ENCODE measurements at places on chromosomes 5 and 9.

- no peak for DNase-seq
These were observed 2.5 kb upstream of the NKD2 start for GRCh38 chr5:1005904-1006655.

DNA sequence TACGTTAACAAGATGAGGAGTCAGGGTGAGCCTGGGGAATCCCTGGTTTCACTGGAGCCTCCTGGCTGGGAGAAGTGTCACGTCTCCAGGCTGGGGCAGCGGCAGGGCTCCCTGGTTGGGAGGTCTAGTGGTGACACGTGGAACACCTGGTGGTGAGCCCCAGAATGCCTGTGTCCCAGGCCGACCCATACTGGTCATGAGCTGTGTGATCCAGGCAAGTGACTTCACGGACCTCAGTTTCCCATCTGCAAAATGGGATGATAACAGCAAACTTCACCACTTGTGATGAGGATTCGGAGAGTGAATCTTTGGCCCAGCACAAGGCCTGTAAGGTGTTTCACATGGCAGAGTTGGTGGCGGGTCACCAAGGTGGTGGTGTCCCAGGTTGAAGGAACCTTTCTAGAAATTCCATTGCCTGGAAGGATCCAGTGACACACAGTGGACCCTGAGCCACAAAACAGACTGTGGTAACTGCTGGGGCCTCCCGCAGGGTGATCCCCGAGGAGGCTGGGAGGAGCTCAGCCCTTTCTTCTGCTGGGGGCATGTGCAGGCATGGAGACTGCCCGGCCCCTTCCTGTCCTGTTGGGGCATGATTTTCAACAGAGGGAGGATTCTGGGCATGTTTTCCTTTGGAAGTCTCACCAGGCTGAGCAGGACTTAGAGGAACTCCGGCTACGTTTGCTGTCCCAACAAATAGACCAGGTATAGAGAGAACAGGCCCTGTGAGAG lies 153.9 kb upstream of the IER5L start:
- DNase-seq, result no peak

GRCh38 chr9:112044186-112044585 lies 130.9 kb downstream of the SUSD1 start:
- no peak for DNase-seq

DNA sequence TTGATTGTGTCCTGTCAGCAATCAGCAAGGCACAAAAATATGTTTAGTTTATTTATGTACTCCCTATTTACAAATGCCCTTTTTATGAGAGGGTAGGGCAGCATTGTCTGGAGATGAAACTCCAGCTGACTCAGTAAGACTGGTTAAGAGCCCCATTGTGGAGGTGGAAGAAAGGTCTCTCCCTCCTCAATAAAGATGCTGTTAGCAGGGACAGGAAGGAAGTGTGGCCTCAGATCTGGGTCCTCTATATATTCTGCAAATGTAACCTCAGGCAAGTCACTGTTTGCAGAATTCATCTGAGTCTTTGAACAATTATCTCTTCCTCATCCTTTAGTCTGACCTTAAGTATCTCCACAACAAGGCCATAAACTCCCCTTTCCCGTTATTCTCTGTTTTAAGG lies 48.3 kb upstream of the TRAF1 start:
- no peak for DNase-seq

DNA sequence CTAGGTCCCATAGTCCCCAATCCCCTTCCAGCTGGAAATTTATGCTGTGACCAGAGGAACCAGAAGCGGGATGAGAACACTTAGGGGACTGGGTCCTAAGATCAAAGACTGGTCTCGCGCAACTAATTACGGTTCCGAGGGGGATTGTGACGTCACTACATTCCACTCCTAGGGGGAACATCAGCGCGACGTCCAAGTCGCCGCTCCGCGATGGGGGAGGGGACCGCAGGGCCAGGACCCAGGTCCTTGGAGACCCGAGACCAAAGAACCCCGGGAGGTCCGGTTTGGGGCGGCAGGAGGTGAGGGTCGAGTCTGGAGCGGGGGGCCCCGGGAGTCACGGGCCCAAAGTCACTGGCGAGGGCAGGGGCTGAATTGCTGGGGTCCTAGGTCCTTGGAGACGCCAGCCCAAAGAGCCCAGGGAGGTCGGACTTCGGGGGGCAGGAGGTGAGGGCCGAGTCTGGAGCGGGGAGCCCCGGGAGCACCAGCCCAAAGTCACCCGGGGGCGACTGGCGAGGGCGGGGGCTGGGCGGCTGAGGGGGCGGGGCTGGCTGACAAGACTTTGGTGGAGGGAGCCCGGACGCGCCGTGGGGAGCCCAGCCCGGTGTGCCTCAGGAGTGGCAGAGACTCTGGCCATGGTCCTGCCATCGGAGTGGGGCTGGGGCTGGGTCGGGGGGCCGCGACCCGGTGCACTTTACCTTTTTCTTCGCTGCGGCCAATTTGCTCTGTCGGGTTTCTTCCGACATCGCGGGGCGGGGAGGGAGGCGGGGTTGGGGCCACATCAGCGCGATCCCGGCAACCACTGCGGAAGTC lies at the start of gene GOLGA2:
GOLGA2 (minus strand) TSS at position 810 of the 810 bp plus-strand sequence; CDS start at position 779, 31 bp downstream.
- no peak for DNase-seq

DNA sequence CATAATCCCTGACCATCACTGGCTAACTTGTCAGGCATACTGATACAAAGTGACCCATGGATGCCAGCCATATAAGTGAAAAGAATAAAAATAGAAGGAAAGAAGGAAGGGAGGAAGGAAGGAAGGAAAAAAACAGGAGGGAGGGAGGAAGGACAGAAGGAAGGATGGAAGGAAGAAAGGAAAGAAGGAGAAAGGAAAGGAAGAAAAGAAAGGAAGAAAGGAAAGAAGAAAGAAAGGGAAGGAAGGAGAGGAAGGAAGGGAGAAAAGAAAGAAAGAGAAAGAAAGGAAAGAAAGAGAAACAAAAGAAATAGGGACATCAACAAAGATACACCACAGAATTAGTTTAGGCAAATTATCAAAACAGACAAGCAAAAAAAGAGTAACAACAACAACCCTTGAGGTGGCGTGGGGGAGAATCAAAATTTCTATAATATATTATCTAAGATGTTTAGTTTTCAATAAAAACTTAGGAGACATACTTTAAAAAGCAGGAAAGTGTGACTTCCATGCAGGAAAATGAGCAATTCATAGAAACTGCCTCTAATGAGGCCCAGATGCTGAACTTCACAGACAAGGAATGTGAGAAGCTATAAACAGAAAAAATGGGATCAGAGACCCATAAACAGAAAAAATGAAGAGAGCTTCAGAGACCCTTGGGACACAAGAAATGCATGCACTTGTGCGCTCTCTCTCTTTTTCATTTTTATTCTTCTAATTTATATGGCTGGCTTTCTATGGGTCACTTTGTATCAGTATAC lies 96.1 kb upstream of the NFIL3 start:
- no peak for DNase-seq

GRCh38 chr5:93302711-93303110 lies 278.3 kb downstream of the NR2F1-AS1 start:
- DNase-seq, result no peak

- no peak for DNase-seq
These were observed 274.1 kb downstream of the PLK2 start for GRCh38 chr5:58185801-58186200.

- no peak for DNase-seq
These were observed 77.0 kb upstream of the ZFAND5 start for GRCh38 chr9:72441848-72442607.

GRCh38 chr5:119309326-119309725 lies 46.5 kb upstream of the TNFAIP8 start:
- no peak for DNase-seq

DNA sequence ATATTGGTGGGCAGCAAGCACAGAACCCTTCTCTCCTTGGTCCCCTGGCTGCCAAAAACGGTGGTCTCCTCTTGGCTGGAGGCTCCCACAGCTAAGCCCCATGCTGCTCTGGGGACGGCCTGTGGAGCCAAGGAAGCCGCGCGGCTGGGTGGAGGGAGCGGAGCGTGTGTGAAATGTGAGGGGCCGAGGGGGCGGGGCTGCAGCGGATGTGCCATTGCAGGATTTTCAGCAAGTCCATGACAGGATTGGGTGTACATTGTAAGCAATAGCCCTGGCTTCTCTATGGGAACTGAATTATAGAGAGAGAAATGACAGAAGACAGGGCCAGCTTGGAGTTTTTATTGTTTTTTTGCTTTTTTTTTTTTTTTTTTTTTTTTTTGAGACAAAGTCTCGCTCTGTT lies 336.5 kb downstream of the DIRAS2 start:
- DNase-seq, result no peak

DNA sequence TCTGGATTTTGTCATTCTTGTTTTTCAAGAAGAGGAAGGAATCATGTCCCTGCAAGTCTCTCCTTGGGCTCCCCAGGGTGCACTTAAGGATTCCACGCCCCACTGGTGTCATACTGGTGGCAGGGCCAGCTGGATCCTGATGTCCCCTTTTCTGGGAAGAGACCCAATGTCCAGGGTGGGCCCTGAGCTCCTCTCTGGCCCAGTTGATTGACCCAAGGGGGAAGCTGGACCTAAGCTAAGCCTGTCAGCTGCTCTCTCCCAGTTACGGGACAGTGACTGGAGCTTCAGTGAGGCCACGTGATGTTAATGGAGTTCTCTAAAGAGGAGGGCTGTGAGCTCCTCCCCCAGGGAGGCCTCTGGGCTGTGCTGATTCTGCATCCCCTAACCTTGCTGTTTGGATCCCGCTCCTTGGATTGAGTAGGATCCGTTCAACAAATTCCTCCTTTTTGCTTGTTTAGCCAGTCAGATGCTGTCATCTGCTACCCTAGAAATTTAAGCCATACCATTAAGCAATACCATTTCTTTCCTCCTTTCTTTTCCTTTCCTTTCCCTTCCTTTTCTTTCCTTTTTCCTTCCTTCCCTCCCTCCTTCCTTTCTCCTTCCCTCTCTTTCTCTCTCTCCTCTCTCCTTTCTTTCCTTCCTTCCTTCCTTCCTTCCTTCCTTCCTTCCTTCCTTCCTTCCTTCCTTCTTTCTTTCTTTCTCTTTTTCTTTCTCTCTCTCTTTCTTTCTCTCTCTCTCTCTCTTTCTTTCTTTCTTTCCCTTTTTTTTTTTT lies 17.2 kb downstream of the NKX2-5 start:
- DNase-seq, result no peak

GRCh38 chr5:82881571-82882174 lies 195.5 kb downstream of the TMEM167A start:
- no peak for DNase-seq

DNA sequence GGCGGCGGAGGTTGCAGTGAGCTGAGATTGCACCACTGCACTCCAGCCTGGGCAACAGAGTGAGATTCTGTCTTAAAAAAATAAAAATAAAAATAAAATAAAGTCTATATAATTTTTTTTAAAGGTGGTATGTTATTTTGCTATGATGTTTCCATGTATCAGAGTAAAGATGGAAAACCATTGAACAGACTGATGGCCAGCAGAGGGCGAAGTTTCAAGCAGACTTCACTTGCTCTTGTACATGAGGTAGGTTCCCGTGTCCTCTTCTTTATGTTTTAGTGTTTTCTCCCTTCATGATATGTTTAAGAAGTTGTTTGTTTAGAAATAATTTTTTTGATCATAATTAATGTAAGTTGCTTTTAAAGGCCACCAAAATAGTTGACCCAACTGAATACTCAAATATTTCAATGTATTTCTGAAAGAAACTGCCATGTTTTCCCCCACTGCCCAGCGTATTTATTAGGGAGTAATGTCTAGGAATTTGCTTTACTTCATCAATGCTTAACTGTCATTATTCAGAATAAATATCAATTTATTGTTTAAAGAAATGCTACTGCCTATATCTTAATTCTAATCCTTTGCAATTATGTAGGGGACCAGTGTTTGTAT lies 146.4 kb downstream of the HACD4 start:
- DNase-seq, result peak; percentile 71

DNA sequence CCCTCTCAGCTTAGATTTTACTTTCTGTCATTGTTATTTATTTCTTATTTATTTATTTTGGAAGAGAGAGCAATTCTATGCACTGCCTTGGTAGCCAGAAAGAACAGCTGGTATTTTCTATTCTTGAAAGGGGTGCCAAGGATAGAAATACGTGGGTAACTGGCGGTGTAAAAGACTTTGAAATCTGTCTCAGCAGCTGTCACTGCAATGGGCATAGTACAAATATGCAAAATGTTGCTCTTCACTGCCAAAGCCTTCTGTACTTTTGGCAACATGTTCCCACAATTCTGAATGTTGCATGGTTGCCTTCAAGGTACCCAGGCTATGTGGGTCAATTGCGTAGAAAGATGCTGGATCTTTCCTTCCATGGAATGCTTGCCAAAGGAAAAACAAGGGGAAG lies 230.2 kb upstream of the EDIL3 start:
- DNase-seq, result no peak

DNA sequence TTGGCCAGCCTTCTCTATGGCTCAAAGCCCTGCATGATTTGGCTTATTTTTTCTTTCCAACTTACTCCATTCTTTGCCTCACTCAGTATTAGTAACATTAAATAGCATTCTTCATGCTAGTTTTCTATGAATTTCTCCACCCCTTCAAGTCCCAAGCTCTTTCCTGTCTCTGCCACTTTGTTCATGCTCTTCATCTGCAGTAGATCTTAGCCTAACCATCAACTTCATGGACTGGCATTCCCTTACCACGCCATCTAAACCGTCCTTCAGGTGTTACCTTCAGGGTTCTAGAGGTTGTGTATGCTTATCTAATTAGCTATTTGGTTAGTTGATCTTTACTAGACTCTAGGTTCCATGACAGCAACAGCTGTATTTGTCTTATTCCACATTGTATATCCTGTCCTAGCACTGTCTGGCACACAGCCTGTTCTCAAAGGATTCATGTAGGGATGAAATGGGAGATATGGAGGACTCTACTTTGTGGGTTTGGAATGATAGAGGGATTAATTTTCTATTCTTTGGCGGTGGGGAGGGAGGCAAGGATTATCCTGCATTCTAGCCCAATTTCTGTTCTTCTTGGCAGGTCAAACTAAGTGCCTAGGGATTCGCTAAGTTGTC lies 26.4 kb downstream of the TMEM167A start:
- no peak for DNase-seq

GRCh38 chr9:115192280-115192679 lies 74.3 kb upstream of the TNC start:
- DNase-seq, result no peak

DNA sequence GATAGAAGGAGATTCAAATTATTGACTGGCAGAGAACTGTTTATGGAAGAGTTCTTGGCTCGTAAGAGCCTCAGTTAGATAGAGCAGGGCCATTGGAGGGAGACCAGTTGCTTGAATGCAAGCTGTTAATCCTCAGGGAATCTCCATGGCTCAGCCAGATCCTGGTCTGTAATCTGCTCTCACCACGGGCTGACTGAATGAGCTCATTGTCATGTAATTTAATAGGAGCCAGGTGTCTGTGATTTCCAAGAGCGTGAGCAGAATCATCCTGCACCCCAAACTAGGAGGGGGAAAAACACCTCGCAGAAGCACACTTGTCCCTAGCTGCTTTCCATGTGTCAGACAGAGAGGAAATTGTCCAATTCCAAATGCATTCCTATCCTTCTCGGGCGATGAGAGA lies 19.1 kb upstream of the KCNMB1 start:
- DNase-seq, result no peak

GRCh38 chr9:128161215-128161902 lies 1.3 kb downstream of the BBLN start:
- DNase-seq, result no peak

DNA sequence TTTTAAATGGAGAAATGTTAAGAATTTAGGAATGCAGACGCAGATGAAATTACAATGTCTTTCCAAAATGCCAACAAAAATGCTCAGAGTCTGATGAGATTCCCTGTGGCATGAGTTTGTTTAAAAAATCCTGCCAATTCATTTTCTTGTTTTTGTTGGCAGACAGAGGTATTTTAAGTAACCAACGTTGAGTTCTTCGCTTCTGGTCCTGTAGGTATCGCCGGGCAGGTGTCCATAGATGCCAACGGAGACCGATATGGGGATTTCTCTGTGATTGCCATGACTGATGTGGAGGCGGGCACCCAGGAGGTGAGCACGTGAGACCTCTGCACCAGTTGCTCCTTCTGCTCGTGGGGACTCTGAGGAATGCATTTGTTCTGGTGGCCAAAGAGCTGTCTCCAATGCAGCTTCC lies 69.4 kb downstream of the NPR3 start:
- DNase-seq, result no peak

All from activated CD4-positive, alpha-beta T cell treated with anti-CD3 and anti-CD28 coated beads, Interleukin-2, amount 50 U/mL, for 48 hours (primary cell).